PC-3 (cell line): ENCODE measurements at places on chromosomes 16 and 17.
A peak's percentile ranks its signal among the peaks of the same experiment; 100 is the strongest.

DNA sequence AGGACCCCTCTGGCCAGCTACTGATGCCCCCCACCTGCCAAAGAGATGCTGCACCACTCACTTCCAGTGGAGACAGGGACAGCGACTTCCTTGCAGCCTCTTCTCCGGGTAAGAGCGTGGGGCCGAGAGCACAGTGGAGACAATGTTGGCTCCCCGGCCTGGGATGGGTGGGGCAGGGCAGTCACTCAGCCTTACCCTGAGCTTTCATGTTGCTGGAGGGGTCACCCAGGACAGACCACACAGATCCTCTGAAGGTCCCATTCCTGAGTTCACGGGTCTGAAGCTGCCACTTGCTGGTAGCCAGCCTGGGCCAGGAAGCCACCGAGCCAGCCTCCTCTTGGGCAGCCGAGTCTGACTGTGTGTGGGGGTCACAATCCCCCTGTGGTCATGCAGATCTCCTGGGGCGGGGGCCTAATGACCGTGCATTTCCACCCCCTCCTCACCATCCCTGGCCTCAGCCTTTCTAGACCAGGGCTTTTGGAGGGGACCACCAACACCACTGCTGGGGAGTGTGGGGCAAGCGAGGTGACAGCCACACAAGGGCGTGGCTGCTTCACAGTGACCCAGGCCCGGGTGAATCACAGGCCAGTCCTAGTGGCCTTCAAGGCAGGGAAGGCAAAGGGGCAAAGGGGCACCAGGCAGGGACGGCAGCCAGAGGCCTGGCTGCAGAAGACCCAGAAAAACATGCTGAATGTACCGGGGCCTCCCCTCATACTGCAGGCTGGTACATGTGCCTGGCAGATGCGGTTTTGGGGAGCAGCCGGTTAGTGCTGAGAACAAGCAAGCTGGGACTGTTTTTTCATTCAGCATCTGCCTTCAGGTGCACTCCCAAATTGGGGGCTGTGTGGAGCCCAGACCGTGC lies 10.4 kb downstream of the TAF1C start:
- no peak for DNase-seq

DNA sequence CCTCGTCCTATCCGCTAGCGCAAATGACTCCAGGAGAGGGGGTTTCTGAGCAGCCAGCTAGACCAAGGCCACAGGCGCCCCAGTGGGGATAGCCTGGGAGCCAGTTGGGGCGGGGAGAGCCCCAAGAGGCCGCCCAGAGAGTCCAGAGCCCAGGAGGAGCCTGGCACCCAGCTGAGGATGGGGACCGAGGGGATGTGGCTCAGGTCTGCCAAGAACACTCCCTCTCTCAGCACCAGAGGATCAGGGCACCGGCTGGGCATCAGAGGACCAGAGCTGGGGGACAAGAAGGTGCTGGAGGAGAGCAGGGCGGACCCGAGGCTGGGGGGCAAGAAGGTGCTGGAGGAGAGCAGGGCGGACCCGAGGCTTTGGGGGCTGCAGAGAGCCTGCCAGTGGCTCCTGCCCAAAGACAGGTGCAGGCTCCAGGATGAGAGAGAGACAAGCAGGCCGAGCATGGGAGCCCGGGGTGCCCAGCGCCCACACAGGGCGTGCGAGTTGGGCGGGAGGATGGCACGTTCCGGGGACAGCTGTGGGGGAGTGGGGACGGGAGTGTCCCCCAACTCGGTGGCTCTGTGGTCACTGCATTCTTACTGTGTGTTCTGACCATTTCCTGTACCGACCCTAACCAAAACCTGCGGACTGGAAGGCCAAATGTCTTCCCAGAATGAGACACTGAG lies 39.4 kb downstream of the TIMM22 start:
- no peak for DNase-seq

DNA sequence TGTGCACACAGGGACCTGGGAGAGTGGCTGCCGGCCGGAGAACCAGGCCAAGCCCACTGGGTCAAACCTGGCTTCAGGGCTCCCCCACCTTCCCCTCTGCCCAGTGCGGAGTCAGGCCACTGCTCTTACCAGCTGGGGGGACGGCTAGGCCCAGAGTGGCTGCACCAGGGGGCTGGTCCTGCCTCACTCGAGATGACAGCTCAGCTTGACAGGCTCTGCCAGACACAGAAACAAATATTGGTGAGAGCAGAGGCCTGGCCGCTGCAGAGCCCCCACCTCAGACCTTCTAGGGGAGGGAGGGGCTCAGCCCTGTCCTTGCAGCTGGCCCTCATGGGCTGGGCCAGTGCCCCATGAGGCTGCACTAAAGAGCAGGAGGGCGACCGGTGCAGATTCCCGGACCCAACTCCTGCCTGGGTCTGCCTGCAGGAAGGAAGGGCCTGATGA lies 4.5 kb downstream of the NUDT16L1 start:
- DNase-seq, result no peak

- no peak for DNase-seq
These were observed 12.2 kb upstream of the AKTIP start for GRCh38 chr16:53515259-53515658.

GRCh38 chr17:16171613-16172012 lies 43.7 kb downstream of the NCOR1 start:
- DNase-seq, result peak; percentile 99
